ENCODE measurements at places on chromosomes 7 and 10. TPM values are rescaled to one million over a fixed set of nuclear protein-coding genes. Genes with fewer than 3 reads are reported as not detected.

The CRHR2 gene
- not detected for total RNA-seq

The SLC29A4 gene
- total RNA-seq = 34.6 TPM

The FKBP6 gene
- total RNA-seq = not detected

The OR9A2 gene
- not detected for total RNA-seq

The IFIT1 gene
- 5.4 TPM for total RNA-seq

DNA sequence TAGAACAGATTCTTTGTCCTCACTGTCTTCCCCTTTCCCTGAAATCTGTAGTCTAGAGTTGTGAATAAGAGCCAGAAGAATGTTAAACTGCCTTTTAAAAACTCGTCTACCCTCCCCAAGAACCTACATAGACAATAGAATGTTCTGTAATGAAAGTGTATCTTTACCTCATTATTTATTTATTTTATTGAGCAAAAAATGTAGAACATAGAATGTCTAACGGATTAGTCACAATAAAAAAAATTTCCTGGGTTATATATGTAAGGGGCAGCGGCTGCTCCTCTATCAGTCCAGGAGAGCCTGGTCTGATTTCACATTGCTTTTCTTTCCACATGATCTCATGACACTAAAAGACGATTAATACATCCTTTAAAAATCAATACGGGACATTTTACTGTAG is 135.7 kb downstream of the SDK1 start:
- H3K36me3 ChIP-seq = no peaks in the 10 kb centered on the region
- H3K4me3 ChIP-seq = no peak overlapping the region
- no peaks in the 10 kb centered on the region for H3K4me1 ChIP-seq
- DNase-seq = no peak

The PON1 gene
- total RNA-seq = not detected

- no peaks in the 10 kb centered on the region for H3K36me3 ChIP-seq
- H3K4me3 ChIP-seq = no peak overlapping the region
- no peak overlapping the region for H3K27ac ChIP-seq
- H3K27me3 ChIP-seq = no peaks in the 10 kb centered on the region
- H3K4me1 ChIP-seq = no peaks in the 10 kb centered on the region
Observed at GRCh38 chr10:53977267-53977666, 823.8 kb downstream of the PCDH15 start.

GRCh38 chr10:46268076-46268881 is 18.5 kb upstream of the ANTXRL start:
- no peak overlapping the region for H3K27ac ChIP-seq
- H3K36me3 ChIP-seq = no peaks in the 10 kb centered on the region
- DNase-seq = no peak
- no peak overlapping the region for H3K4me3 ChIP-seq
- no peaks in the 10 kb centered on the region for H3K4me1 ChIP-seq

DNA sequence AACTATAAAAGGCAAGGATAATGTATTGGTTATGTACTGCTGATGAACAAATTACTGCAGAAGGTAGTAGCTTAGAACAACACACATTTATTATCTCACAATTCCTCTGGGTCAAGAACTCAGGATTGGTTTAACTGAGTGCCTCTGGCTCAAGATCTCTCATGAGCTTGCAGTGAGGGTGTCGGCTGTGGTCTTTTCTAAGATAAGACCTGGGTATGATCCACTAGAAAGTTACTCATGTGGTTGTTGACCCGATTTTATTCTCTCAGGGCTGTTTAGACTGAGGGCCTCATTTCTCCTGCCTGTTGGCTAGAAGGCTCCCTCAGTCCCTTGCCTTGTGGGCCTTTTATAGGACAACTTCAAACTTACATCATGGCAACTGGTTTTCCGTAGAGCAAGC is 86.7 kb downstream of the VWDE start:
- H3K36me3 ChIP-seq = no peaks in the 10 kb centered on the region
- DNase-seq = no peak
- no peaks in the 10 kb centered on the region for H3K4me1 ChIP-seq

DNA sequence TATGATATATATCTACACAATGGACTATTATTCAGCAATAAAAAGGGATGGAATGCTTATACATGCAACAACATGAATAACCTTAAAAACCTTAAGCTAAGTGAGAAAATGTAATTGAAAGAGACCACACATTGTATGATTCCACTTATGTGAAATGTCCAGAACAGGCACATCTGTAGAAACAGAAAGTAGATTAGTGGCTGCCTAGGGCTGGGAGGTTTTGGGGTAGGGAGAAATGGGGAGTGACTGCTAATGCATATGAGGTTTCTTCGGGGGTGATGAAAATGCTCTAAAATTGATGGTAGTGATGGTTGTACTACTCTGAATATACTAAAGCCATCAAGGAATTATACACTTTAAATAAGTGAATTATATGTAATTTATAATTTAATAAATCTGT is 14.7 kb downstream of the SLC16A9 start:
- no peaks in the 10 kb centered on the region for H3K4me1 ChIP-seq
- H3K36me3 ChIP-seq = no peaks in the 10 kb centered on the region
- no peak for DNase-seq
- H3K27me3 ChIP-seq = no peaks in the 10 kb centered on the region

- no peak overlapping the region for H3K4me3 ChIP-seq
- DNase-seq = peak; percentile 55
- H3K36me3 ChIP-seq = no peaks in the 10 kb centered on the region
- peaks cover 63% of the 10 kb centered on the region for H3K4me1 ChIP-seq
- H3K27ac ChIP-seq = peak overlapping the region; percentile 75
- H3K27me3 ChIP-seq = no peaks in the 10 kb centered on the region
Observed at GRCh38 chr7:22577470-22578001, 77.5 kb upstream of the STEAP1B start.

GRCh38 chr10:132429281-132430230 is 32.6 kb downstream of the PWWP2B start:
- no peaks in the 10 kb centered on the region for H3K36me3 ChIP-seq
- no peak for DNase-seq
- H3K4me3 ChIP-seq = no peak overlapping the region
- no peak overlapping the region for H3K27ac ChIP-seq
